ENCODE measurements at places on chromosomes 5 and 9.

- DNase-seq, result no peak
These were observed 534.7 kb downstream of the CAAP1 start for GRCh38 chr9:26357803-26358344.

GRCh38 chr5:124104344-124104743 lies 592.4 kb downstream of the CSNK1G3 start:
- DNase-seq, result no peak

GRCh38 chr5:58983526-58984452 lies 400.9 kb downstream of the RAB3C start:
- DNase-seq, result no peak

DNA sequence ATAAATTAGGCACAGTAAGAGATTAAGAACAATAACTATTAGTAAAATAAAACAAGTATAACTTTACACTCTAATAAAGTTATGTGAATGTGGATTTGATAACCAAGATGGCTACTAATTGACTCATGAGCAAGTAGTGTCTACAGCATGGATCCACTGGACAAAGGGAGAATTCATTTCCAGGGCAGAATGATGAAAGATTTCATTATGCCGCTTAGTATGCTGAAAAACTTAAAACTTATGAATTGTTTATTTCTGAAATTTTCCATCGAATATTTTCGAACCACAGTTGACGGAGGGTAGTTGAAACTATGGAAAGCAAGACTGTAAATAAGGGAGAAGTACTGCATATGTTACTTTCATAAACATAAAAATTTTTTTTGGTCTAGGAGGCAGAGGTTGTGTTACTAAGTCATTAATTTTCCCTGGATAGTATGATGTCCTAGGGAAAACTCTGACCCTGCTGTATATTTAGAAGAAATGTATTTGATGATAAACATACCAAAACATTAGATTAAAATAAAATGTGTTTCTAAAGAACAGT lies 24.9 kb upstream of the TARS1 start:
- DNase-seq, result no peak

GRCh38 chr5:127079994-127080491 lies 6.7 kb upstream of the C5orf63 start:
- no peak for DNase-seq

- no peak for DNase-seq
These were observed 229.5 kb upstream of the PAPPA start for GRCh38 chr9:115923903-115924668.

GRCh38 chr5:31470608-31471007 lies 61.3 kb downstream of the DROSHA start:
- peak; percentile 74 for DNase-seq

DNA sequence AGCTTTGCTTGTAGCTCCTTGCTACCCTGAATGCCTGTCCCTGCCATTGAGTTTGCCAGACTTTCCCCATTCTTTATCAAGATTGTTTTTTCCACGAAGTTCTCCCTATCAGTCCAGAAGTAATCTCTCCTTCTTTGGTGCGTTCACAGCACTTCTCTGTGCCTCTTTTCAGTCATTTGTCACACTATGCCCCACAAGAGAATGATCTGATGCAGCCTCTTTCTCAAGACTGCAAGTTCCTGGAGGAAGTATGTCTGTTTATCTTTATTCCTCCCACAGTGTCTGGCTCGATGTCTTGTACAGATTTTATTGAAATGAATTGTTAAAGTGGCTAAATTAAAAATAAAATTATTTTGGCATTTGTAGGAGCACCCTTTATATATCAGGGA lies 99.3 kb downstream of the CCDC192 start:
- DNase-seq, result no peak

- DNase-seq, result no peak
These were observed 31.2 kb downstream of the KCNMB1 start for GRCh38 chr5:170357955-170358444.

- no peak for DNase-seq
These were observed 3.9 kb downstream of the PLPPR1 start for GRCh38 chr9:101032426-101032825.

DNA sequence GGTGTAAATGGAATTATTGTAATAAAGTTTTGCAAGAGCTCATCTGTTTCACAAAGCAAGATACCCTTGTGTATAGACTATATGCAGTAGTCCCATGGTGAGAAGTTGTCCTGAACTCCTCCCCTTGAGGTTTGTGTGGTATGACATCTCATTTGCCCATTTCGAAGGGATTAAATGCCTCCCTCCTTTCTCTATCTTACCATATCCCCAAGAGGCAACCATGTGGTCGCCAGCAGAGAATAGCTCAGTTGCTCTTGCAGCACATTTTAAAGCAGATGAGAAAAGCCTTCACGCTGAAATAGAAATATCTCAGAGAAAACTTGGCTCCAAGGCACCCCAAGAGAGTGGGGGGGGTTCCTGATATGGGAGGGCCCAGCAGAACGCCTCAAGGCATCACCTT lies 4.6 kb downstream of the SEMA6A start:
- DNase-seq, result no peak

- no peak for DNase-seq
These were observed 301.7 kb downstream of the MRPS30 start for GRCh38 chr5:45110399-45110798.

DNA sequence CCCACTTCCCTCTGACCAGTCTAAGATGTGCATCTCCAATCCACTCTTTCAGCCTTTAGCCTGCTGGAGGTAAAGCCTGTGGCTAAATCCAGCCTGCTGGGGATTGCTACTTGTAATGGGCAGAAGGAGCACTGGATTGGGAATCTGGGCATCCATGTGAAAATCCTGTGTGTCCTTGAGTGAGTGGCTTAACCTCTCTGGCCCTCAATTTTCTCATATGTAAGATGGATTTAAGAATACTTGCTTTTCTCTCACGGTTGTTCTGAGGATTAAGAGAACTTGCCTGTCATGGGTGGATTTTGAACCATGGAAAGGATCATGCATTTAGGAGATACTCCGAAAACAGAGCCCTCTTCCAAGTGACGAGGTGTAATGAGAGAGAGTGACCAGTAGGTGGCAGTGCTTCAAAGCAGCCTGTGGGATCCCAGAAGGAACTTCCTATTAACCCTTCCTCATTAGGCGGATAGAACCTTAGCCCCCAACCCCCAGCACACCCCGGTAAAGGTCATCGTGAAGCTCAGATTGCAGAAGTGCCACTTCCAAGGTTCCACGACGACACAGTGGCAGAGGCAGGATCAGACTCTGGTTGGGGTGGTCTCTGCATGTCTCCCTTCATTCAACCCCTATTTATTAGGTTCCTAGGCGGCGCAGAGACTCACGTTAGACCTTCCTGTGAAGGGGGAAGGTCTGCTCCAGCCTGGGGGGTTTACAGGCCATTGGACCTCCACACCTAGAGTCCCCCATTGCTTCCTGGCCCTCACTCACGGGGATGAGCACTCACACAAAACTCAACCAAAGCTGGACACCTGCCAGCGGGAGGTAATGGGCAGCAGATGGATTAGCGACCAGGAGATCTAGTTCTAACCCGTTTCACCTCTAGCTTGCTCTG lies 68.7 kb upstream of the ZNF618 start:
- DNase-seq, result peak; percentile 43

Measured in RCC 7860 (cell line).